ENCODE measurements at places on chromosomes 4 and X. TPM values are rescaled to one million over a fixed set of nuclear protein-coding genes. Genes with fewer than 3 reads are reported as not detected.

NLRP2B gene
- not detected for total RNA-seq

SYN1 gene
- 2.7 TPM for total RNA-seq

DNA sequence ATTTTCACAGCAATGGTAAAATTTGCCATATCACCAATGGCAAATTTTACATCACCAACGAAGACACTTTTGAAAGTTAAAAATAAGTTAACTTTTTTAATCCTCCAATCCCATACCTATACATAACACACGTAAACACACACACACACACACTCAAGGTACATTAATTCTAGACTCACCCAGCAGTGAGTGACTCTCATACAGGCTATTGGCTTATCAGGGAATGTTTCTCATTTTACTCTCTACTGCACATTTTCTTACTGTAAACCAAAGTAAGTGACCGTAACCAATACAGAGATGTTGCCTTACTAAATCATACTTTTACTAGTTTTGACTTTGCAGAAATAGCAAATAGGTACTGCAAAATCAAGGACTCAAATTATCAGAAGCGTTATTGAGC lies 2.3 kb downstream of the VEGFC start:
- DNase-seq = no peak

DNA sequence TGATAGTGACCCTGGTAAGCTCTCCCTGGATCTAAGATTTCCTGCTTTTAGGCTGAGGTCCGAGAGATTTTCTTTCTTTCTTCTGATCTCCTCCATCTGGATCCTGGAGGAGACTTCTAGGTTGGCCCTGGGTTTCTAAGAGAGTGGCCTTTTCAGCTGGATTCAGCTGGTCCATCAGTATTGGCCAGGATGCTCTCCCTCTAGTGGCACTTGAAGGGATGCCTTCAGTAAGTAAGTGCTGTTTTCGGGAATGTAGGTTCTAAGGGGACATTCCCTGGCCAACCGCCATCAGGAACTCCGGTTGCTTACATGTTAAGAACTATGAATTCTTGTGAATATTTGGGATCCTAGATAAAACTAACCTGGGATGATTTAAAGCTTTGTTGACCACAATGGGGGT lies 56.9 kb downstream of the SERTM2 start:
- no peak for DNase-seq

DNA sequence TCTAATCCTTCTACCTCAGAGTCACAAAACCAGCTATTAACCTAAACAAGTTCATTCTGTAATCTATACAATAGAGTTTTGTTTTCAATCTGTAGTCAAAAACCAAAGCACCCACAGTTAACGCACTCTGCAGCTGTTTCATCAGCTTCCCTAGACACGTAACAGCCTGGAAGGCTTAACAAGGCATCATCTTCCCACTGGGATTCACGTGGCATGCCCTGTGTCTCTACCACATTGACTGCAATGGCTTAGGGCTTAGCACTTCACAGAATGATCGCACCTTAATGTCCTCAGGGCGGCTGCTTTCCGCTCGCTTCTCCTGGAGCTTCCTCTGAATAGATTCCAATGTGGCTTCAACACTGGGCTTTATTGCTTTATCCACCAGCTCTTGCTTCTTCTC lies 49.7 kb upstream of the NAP1L5 start:
- no peak for DNase-seq

GRCh38 chrX:132378281-132378680 lies 110.6 kb downstream of the MBNL3 start:
- no peak for DNase-seq

DNA sequence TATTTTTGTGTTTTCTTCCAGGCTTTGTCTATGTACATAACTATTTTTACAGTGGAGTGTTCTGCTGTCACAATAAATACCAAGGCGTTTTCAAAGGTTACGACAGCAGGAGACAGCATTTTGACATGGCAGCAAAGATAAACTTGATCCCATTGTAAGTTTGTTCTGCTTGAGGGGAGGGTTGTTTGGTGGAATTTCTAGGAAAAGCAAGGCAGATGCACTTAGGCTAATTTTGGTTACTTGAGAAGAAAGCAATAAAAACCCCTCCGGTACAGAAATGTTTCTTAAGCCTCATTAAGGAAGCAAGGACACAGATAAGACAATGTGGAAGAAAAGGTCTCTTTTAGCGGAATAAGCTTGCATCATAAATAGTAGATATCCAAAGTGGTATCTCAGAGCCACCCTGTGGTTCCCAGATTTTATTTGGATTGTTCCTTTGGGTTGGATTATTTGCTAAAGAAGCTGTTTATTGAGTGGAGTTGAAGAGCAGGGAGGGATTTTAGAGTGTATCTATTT lies 54.3 kb downstream of the CLCN5 start:
- DNase-seq = no peak

DNA sequence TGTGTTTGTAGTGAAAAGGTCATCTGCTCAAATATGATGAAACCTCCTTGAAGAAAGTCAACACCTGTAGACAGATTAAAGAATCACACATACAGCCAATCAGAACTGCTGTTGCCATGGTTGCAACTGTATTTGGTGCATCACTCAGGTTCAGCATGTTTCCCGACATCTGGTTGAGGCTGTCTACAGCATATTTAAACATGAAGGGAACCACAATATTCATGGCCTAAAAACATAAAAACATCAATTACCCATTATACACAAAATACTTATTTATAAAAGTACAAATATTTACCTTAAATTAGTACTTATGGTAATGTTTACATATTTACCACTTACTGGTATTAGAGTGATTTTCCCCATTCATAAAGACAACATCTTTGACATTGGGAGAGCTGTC lies 79.7 kb downstream of the ABCB7 start:
- no peak for DNase-seq

DNA sequence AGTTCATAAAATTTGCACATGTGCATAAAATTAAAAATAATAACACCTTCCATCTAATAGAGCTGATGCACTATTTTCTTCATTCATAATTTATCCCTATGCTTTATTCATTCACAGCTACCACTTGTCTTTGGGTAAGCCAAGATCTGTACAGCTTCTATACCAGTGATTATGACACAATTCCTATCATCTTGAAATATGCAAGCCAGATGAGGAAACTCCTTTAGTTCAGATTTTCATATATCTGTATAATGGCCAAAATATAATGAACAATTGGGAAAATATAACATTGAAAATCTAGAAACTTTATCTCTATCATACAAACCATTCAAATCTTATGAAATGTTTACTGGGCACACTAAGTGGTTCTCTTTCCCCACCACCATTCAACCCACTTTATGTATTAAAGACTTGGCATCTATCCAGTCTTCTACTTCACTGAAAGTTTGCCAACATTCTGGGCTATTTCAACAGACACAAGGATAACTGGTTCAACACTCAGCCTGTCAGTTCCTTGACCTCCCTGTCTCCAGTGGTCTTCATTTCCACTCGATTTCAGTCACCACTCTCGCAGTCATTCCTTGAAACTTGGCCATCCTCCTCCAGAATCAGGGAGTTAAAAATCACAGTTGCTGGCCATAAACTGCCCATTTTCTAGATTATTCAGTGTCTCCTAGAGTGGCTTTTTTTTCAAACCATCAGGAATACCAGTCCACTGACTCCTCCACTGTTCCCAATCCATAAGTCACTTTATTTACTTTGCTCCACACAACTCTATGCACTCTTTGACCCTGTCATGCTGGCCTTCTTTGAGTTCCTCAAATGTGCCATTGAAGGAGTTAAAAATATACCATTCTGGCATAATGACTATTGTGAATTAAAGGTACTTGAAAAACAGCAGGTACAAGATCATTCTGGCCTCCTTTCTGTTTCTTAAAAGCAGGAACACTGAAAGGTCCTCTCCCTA lies 85.5 kb downstream of the CAMK2D start:
- no peak for DNase-seq

DNA sequence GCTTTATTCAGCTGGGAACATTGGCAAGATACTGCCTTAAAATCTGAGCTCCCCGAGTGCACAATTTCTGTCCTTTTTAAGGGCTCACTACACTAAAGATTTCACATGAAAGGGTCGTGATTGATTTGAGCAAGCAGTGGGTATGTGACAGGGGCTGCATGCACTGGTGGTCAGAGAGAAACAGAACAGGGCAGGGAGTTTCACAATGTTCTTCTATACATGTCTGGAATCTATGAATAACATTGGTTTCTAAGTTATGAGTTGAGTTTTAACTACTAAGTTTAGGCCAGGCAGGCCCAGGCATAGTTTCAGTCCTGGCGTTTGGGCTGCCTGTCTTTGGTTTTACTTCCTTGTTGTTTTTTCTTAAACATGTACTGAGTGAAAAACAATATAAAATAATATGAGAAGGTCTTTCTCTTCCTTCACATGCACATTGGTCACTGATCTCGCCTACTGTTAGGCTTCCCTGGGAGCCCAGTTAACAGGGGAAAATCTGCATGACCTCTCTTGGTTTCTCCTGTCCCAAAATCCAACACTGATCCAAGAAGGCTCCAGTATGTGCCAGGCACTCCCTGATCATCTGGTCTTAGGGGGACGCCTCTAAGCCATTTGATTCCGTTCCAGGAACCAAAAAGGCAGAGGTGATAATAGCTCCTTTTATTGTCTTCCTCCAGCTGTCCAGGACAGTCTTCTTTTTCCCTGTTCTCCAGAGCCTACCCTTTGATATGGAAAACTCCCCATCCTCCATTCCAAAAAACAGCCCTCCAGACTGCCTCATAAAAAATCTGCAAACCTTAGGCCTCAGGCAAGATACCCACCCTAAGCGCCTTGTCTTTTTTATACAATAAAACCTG lies at the start of gene UGT2B17:
TSS of gene UGT2B17 (minus strand) at position 51 of the 854 bp plus-strand sequence. CDS start 7,838 bp downstream, outside the sequence.
- DNase-seq = no peak

- no peak for DNase-seq
Measured at GRCh38 chr4:105130945-105131344, 15.7 kb upstream of the TET2 start.

GRCh38 chr4:95510145-95510544 lies 38.6 kb downstream of the UNC5C start:
- no peak for DNase-seq

DNA sequence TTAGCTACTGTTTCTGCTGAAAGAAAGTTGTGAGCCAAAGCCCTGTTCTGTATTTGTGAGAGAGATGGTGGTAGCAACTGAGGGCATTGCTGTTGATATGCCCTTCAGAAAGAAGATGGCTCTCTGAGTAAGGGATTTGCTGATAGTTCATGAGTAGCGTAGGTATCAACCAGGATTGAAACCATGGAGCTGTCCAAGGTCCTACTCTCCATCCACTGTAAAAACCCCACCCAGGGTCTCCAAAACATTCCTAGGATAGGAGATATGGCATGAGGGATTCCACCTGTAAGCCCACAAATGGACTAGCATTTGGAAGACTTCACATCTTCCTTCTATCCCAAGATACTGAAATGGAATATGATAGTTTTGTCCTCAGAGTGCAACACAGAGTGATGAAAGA lies 277.1 kb upstream of the PRKX start:
- DNase-seq = no peak

DNA sequence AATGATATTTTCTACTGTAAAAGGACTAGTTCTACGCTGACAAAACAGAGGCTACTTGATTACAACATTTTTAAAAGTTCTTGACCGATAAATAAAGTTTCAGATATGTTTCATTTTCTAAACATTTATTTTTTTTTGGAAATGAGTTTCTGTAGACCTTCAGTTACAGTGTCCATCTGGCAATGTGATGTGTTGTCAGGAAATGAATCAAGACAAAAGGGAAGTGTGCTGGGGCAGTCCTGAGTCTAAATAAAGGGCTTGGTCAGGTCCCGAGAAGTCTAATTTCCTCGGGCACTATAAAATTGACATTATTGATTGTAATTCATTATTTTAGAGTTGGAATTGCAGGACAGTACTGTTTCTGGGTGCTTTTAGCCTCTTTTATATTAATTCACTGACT lies 57.0 kb upstream of the FTHL17 start:
- DNase-seq = no peak

- DNase-seq = no peak
Measured at GRCh38 chr4:58566260-58566659, 1456.1 kb upstream of the IGFBP7 start.

DNA sequence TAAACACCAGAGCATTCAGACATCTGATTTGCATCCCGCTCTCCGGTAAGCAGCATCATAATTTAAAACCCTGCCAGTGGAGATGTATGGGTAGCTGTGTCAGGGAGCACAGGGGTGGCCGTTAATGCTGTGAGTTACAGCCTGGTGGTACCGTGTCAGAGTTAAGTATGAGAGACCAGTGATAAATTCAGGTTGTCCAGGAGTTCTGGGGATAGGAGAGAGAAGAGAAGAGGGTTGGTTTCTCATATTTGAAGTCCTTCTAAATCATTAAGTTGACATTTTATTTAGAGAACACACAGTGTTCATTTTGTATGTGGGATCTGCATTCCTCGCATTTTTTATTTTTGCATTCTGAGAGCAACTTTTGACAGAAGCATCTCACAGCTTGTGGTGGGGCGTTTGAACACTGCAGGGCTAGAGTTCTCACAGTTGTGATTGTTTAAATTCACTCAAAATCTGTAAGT lies 157.6 kb downstream of the DCLK2 start:
- DNase-seq = no peak

DNA sequence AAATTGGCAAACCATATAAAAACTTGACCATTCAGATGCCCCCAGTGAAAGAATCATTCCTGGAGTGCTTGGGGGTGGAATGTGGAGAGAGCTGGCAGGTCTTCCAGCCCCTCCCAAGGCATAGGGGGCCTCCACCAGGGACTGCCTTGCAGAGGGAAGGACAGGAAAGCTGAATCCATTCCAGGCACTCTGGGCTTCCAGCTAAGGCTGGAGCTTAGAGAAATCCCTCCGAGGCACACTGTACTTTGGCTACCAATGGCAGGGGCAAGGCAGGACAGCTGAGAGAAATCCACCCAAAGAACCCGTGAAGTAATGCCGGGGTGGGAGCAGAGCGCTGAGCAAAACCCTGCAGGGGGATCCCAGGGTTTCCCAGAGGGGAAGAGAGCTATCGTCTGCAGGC lies 4.0 kb downstream of the CENPU start:
- DNase-seq = no peak

DNA sequence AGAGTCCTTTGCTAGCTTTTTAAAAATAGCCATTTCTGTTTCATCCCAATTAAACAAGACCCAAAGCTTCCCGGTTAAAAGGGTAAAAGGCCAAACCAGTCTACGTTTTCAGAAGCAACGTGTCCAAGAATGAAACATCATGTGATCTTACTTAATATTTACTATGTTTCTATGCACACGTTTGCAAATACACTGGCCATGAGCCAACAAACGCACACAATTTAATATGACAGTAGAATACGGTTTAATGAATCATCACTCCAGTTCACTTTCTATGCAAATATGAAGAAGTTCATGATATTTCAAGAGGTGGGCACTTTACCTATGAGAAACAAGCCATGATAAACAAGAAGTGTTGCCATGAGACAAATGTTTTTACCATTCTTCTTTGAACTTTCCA lies 4.3 kb downstream of the NR0B1 start:
- no peak for DNase-seq

DNA sequence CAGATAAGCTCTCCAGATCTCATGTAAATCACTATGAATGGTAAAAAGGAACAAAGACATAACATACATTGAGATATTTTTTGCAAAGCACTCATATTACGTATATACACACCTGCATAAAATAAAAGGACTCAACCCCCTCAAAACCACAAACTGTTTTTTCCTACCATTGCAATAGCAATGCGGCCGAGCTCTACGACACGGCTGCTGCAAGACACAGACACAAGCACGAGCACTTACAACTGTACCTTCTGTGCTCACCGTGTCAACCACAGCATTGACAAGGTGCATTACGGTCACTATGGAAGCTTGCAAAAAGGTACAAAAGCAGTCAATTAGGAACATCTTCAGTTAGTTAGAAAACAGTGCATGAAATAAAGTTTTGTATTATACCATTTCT lies 37.1 kb upstream of the MTNR1A start:
- no peak for DNase-seq

GRCh38 chr4:90349636-90350035 lies 222.4 kb downstream of the CCSER1 start:
- no peak for DNase-seq
